ENCODE measurements at places on chromosomes 11 and 22.

- no peak for DNase-seq
Observed at GRCh38 chr11:4041731-4042391, 52.7 kb upstream of the RRM1 start.

DNA sequence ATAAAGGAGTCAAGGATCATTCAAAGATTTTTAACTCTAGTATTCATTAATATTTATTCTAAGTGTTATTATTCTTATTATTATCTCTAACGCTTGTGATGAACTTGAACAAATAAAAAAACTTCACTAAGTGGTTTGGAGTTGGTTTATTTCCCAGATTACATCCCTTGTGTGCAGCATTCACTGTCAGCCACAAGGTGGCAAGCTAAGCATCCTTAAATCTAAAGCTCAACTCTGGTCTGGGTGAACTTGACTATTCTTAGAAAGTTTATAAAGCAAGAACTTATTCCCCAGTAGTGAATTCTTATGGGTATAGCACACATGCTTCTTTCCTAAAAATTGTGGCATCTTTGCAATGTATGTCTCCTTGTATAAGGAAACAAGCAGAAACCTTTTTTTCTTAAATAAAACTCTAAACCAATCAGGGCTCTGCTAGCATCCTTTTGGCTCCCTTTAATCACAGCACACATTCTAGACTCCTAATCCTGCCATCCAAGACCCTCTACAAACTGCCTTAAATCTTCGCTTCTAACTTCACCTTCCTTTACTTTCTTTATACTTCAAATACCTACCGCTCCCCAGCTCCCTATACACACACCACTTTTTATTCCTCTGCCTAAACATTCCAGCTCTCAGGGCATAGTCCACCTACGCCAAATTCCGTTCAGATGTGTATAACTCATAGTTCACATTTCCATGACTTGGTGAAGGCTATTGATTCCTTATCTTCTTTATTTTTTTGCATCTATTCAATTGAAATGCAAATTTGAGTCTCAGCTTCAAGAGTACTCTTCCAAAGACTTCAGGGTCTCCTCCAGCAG is 1068.8 kb downstream of the DLG2 start:
- no peak for DNase-seq

DNA sequence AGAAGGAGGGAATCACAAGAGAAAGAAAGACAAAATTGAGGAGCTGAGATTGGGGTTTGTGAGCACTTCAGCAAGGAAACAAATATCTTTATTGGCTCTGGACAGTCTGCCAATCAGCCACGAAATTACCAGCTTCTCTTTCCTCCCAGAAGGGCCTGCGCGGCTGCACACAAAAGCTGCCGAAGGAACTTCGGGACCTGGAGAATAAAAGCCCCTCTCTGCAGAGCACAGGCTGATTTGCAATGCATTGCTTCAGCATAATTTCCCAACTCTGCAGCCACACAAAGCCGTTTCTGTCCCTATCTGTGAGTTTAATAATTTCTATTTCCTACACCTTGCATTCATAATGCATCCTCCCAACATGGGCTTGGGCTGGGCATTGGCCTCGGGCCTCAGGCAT is 522.6 kb downstream of the BUD13 start:
- no peak for DNase-seq

DNA sequence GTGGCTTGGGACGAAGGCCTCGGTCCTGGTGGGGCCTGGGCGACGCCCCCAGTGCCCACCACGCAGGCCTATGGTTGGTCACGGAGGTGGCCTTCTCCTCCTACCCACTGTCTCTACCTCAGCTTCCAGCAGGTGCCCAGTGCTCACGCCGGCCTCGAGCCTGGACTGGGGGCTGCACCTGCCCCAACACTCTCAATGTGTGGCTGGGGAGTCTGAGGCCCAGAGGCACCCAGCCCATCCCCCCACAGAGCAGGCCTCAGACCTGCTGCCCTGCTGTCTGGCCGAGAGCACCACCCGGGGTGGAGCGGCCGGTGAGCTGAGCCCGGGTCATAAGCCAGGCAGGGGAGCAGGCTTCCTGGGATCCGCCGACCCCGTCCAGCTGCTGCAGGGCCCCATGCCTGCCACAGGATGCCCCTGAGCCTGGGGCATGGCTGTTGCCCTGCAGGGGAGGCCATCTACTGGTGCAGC is 28.6 kb upstream of the MUC5AC start:
- DNase-seq = no peak

DNA sequence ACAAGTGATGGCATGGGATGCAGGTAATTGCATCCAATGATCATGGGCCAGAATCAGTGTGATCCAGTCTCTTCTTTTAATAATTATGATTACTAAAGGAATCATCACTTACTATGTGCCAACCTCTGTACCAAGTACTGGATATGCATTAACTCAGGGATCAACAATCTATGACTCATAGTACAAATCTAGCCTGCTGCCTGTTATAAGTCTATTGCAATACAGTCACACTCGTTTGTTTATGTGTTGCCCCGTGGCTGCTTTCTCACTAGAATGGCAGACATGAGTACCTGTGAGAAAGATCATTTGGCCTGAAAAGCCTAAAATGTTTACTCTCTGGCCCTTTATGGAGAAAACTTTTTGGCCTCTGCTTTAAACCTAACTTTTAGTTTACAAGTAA is 45.0 kb downstream of the OR6Q1 start:
- DNase-seq = no peak

DNA sequence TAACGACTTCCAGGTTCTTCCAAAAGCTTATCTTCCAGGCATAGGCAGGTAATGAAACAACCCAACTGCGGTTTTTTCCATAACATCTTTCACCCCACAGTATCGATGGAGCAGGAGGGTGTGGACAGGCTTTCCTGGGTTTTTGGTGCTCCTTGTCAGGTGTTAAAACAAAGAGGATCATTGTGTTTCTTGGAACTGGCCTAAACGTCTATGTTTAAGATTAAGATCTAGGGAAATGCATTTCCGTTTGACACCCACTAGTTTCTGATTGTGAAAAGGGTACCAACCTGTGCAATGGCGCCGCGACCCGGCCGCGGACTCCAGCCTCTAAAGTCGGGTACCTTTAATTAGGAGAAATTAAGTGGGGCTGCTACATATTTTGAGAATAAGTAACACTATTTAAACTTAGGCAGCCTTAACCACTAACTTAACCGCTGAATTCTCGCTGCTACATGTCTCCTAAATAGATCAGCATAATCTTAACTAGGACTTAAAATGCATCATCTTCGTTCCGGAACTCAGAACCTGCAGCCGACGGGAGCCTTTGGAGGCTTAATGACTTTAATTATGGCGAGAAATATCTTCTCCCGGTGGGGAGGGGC is 31.5 kb downstream of the C22orf31 start:
- DNase-seq = no peak

GRCh38 chr11:91585035-91585801 is 639.4 kb upstream of the FAT3 start:
- DNase-seq = no peak

DNA sequence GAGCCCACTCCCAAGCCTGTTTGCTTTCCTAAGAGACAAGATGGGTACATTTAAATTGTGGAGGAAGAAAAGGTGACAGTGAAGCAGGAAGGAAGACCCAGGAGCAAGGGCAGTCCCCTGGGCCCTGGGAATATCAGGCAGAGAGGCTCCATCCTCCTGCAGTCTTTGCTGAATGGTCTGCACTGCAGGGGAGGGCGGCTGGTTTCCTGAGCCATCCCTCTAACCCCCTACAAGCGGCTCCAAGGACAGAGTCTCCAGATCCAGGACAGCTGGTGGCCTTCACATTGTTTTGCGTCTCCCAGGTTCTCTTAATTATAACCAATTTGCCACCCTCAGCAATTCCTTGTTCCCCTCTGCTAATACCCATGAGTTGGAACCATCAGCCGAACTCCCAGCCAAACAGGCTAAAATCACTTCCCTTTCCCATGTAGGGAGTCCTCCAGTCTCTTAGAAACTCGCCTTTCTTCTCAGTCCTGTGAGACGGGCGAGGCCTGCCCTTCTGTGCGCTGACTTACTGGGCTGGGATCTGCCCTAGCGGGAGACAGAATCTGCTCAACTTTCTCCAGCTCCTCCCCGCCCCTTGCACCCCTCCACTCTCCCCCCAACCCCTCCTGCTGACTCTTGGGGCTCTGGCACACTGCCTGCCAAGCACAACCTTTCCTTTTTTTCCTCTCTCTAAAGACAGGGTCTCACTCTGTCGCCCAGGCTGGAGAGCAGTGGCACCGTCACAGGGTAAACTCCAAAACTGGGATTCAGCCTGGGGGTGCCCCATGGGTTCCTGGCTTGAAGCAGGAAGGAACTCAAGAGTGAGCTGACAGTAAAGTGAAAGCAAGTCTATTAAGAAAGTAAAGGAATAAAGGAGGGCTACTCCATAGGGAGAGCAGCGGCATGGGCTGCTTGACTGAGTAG is 53.4 kb upstream of the EMID1 start:
- no peak for DNase-seq

DNA sequence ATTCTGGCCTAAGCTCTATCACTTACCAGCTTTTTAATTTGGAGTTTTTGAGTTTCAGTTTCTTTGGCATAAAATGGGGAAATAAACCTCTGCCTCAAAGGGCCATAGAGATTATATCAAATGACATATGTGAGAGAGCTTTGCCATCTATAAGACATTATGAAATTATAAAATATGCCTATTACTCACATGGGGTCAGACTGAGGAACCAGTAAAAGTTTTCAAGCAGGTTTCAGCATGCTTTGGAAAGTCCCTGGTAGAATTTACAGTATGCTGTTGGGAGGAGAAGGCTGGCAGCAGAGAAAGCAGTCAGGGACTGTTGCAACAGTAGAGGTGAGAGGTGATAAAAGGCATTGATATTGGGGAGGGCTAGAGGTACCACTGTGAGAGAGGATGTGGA is 13.6 kb upstream of the MTNR1B start:
- DNase-seq = no peak

- DNase-seq = no peak
Observed at GRCh38 chr22:39627208-39627607, 56.7 kb downstream of the CACNA1I start.

- DNase-seq = peak; percentile 97
Observed at GRCh38 chr11:67420646-67421429, 5.4 kb downstream of the CARNS1 start.

DNA sequence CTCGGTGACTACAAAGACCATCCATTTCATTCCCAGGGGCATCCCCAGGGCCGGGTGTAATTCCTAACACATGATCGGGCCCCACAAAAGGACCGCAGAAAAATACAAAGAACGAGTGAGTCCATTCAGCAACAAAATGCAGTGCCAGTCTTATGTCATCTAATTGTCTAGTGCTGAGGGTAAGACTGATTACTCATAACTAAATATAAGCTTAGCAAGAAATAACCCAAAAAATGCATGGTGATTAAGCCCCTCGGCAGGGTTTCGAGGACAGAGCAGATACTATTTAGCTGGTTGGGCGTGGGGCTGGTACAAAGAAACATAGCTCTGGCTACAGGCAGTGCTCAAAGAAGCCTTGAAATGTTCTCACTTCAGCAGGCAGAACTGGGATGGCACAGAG is 1078.9 kb downstream of the OPCML start:
- no peak for DNase-seq

- no peak for DNase-seq
Observed at GRCh38 chr11:57502376-57502775, 13.1 kb downstream of the SLC43A1 start.

DNA sequence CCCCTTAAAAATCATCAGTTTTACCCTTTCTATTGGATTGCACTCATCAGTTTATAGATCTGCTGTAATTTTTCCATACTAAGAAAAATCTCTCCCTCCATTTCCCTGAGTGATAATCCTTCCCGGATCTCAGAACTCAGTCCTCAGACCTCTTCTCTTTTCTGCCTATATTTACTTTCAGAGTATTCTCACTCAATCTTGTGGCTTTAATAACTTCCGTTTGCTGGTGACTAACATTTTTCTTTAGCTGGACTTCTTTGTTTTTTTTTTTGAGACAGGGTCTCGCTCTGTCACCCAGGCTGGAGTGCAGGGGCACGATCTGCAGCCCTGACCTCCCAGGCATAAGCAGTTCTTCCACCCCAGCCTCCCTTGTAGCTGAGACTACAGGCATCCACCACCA is 10.4 kb downstream of the ATXN10 start:
- no peak for DNase-seq

DNA sequence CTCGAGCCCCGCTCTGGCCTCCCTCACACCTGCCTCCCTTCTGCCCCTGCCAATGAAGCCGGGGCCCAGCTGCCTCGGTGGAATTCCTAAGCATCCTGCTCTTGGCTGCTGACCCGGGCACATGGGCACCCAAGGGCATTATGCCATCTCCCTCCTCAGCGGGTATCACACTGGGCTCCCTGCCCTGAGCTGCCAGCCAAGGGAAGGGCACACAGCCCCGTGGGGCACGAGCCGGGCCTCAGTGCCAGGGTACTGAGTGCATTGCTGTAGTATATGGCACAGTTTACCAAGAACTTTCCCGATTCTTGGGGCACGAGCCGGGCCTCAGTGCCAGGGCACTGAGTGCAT is 43.8 kb upstream of the JAM3 start:
- no peak for DNase-seq

GRCh38 chr22:50656122-50657070 is 16.2 kb upstream of the SHANK3 start:
- no peak for DNase-seq

Data from activated CD4-positive, alpha-beta T cell treated with anti-CD3 and anti-CD28 coated beads, Interleukin-2, amount 50 U/mL, for 4 hours (primary cell).